ENCODE measurements at places on chromosomes 1 and 21.

GRCh38 chr1:183694755-183695154 is 41.6 kb upstream of the APOBEC4 start:
- DNase-seq, result no peak

GRCh38 chr1:187566354-187566753 is 737.6 kb downstream of the PLA2G4A start:
- peak; percentile 40 for DNase-seq

DNA sequence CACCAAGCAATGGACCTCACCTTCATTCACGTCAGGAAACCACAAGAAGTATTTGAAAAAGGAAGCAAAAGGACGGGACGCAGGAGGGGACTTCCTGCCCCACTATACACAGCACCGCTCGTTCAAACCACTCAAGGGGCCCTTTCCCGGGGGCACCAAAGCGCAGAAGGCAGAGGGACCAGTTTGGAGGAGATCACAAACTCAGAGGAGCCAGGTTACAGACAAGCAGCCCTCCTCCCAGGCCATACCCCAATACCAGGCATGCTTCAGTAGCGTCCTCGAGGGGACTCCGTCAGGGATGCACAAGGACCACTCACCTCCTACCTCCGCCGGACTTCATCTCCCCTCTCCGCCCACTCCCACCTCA is 685 bp downstream of the CRTC2 start:
- peak; percentile 28 for DNase-seq

DNA sequence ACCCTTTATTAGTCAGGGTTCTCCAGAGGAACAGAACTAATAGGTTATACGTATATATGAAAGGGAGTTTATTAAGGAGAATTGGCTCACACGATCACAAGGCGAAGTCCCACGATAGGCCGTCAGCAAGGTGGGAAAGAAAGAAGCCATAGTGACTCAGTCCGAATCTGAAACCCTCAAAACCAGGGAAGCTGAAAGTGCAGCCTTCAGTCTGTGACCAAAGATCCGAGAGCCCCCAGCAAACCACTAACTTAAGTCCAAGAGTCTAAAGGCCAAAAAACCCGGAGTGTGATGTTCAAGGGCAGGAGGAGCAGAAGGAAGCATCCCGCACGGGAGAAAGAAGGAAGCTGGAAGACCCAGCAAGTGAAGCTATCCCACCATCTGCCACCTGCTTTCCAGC is 9.9 kb downstream of the IFNLR1 start:
- no peak for DNase-seq

GRCh38 chr1:40044110-40044509 is 3.6 kb downstream of the CAP1 start:
- DNase-seq, result peak; percentile 62

DNA sequence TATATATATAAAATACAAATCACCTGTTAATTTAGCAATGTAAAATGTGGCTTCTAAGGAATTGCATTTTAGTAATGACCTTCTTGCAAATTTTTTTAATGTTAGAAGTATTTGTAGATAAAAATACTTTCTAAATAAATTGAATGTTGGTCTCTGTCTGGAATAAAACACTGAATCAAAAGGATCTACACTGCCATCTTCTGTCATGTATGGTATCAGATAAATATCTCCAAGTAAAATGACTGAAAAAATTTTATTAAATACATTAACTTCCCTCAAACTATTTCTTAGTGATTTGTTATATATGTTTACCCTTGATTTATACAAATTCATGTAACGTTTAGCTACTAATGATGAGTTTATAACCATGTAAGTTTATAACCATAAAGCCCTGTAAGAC is 2029.3 kb downstream of the MRPL39 start:
- no peak for DNase-seq

- DNase-seq, result peak; percentile 93
Measured at GRCh38 chr1:151189637-151190445, at the start of gene VPS72. TSS of gene VPS72 (minus strand) at chr1:151190197. CDS start at chr1:151190121, 76 bp downstream.

DNA sequence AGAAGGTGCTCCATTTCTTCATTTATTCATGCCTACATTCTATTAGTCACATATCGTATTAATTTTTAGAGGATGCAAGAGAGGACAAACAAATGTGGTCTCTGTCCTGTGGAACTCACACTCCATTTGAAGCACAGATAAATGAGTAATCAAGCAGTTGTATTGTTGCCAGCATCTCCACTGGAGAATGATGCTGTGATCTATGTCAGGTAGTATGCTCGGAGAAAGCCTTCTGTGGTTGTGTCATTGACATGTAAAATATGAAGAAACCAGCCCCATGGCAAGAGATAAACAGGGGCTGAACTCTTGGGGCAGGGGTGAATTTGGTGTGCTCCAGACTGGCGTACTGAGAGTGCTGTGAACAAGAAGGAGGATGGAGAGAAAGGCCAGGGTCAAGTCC is 101.2 kb downstream of the FASLG start:
- DNase-seq, result no peak

DNA sequence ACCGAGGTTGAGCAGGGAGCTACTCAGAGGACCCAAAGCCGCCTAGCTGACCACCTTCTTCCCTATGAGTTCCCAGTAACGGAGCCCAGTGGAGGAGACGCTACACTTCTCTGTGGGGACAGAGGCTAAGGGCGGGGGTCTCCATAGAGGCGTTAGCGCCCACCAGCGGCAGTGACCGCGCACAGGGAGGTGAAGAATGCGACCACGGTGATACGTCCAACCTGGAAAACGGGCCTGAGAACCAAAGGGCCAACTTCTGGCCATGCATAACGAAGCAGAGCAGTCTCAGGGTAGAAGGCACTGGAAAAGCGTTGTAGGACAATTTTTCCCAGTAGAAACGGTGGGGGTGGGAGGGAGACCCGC is 400 bp upstream of the COG2 start:
- no peak for DNase-seq

DNA sequence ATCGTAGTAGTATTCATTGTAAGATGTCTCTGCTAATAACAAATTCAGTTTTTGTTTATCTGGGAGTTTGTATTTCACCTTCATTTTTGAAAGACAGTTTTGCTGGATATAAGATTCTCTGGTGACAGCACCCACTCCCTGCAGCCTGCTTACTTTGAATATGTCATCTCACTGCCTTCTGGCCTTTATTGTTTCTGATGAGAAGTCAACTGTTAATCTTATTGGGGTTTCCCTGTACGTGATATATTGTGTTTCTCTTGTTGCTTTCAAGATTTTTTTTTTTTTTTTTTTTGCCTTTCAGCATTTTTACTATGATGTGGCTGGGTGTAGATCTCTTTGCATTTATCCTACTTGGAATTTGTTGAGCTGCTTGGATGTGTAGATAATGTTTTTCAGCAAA is 29.3 kb downstream of the MTF2 start:
- no peak for DNase-seq

GRCh38 chr1:2930913-2931723 is 90.1 kb upstream of the ACTRT2 start:
- no peak for DNase-seq

GRCh38 chr21:42796327-42797062 is 82.8 kb downstream of the WDR4 start:
- no peak for DNase-seq

DNA sequence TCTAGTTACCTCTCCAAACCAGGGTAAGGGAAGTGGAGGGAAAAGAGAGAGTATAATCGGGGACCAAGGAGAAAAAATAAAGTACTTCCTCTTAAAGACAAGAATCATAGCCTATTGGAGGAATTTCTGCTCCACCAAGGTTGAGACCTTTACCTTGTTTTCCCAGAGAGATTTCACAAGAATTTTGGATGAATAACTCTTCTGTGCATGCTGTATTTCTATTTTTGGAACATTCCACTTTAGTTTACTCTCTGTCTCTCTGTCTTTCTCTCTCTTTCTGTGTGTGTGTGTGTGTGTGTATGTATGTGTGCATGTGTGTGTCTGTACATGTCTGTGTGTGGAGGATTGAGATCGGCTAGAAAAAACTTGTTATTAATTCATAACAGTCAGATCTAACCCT is 318.4 kb upstream of the RGS18 start:
- peak; percentile 11 for DNase-seq

DNA sequence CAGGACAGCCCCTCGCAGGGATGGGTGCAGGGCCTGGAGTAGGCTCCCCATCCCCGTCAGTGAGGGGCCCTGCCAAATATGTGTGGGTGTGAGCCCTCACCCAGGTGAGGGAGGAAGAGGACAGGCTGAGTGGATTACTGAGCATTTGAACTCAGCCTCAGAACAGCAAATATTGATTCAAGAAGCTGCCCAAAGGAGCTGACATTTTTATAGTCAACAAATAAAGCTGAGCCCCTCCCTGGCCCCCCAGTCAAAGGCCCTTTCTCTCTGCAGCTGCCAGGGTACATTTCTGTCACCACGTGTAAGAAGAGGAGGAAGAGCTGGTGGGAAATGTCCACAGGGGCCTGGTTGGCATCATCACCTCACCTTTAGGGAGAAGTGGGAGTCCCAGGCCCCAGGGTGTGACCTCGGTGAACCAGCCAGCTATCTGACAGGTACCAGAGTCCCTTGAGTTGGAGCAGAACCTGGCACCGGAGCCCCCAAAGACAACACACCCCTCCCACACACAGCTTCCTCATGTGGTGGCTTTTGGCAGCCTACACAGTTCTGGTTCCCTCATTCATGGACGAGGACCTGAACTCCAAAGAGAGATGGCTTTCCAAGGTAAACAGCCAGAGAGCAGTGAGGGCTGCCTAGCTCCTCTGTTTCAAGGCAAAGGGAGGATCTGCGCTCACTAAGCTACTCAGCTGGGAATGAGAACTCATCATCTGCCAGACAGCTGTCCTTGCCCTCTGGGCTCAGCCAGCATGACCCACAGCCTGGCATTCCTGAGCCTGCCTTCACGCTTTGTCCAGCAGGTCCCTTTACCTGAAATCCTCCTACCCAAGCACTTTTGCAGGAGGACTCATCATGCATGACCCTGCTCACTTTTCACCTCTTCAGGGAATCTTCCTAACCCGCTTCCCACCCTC is 43.0 kb upstream of the TENT5C start:
- no peak for DNase-seq

DNA sequence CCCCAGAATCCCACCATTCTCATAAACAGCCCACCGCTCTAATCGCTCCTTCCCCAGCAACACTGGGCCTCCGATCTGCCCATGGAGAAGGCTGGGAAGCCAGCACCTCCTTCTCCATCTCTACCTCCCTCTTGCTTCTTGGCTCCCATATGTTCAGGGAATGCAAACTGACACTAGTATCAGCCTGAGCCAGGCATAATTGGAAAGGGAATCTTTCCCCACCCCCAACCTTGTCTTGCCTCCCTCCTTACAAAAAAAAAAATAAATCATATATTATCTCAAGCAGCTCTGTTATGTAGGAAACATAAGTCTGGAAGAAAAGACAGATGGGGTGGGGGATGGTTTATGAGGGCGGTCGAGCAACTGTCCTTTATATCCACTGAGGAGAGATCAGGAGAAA is 127.2 kb downstream of the NAV1 start:
- DNase-seq, result no peak

DNA sequence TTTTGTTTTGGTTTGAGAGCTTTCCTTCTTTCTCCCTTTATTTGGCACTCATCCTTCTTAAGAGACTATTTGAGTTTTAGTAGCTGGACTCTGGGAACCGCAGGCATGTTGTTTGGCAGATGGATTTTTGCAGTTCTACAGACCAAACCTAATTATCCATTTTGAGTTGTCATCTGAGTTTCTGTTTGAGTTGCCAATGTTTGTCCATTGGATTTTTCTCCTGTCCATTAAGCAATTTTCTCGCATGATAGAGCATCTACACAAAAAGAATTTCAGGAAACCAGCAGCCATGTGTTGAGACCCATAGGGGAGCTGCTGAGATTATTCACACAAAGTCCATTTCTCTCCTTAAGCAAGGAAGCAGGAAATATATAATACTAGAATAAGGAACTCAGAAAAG is 17.2 kb upstream of the CXADR start:
- DNase-seq, result peak; percentile 30

GRCh38 chr1:244214009-244214967 is 163.2 kb downstream of the ZBTB18 start:
- DNase-seq, result peak; percentile 99
